ENCODE measurements at places on chromosomes 11 and 22.

DNA sequence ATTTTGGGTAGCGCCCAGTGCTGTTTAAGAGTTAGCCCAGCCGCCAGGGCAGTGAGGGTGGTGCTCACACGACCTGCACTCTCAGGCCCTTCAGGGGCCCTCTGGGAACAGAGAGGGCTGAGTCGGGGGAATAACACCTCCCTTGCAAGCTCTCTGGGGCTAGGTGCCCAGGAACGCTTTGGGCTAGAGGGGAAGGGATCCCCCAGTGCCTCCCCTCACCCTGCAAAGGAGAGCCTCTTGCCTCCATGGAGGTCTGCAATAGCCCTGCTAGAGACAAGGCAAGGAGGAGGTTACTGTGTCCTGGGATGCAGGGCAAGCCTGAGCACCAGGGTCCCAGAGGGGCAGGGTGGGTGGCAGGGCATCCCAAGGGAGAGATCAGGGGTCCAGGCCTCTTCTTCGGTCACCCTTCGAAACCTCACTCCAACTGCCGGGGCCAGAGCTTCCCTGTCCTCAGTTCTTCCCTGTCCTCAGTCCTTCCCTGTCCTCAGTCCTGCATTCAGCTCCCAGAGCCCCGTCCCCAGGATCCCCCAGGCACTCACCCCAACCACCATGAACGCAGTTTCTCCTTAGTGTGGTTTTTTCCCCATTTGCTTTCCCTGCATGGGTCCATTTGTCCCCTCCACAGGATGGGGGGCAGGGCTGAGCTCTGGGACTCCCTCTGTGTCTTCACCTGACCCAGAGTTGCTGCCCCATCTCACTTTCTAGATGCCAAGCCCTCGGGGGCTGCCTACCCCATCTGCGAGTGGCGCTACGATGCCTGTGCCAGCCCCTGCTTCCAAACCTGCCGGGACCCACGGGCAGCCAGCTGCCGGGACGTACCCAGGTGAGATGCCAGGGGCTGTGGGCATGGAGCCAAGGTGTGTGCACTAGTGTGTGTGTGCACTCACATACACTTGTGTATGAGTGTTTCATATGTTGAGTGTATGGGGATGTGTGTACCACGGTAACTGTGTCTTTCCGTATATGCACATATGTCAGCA is 60.8 kb downstream of the OTOG start:
- DNase-seq = no peak

- no peak for DNase-seq
Measured at GRCh38 chr11:64396079-64396591, 37.2 kb downstream of the RPS6KA4 start.

- DNase-seq = no peak
Measured at GRCh38 chr22:49373289-49373666, 454.4 kb downstream of the BRD1 start.

GRCh38 chr11:23539556-23539955 is 679.3 kb upstream of the CCDC179 start:
- DNase-seq = no peak

GRCh38 chr11:79414644-79415317 is 26.0 kb downstream of the TENM4 start:
- no peak for DNase-seq

- no peak for DNase-seq
Measured at GRCh38 chr22:19665784-19666672, 48.3 kb upstream of the SEPTIN5 start.

GRCh38 chr11:39571081-39571480 is 1888.4 kb downstream of the LRRC4C start:
- DNase-seq = no peak

- no peak for DNase-seq
Measured at GRCh38 chr11:126407101-126407521, 51.6 kb downstream of the ST3GAL4 start.

DNA sequence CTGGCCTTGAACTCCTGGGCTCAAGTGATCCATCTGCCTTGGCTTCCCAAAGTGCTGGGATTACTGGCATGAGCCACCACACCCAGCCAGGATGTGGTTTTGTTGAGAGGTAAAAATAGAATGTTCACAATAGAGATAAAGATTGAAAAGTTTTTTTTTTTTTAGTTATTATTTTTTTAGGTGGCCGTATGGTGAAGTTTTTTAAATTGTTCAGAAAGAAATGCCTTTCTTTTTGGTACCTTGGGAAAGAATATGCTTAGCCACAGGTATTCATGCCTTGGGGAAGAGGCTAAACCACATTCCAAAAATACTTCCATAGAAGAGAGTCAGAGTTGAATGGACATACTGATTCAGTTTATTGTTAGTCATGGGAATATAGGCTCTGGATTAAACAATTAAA is 143.4 kb downstream of the C11orf91 start:
- DNase-seq = no peak

GRCh38 chr11:100789500-100789899 is 102.4 kb downstream of the ARHGAP42 start:
- no peak for DNase-seq

DNA sequence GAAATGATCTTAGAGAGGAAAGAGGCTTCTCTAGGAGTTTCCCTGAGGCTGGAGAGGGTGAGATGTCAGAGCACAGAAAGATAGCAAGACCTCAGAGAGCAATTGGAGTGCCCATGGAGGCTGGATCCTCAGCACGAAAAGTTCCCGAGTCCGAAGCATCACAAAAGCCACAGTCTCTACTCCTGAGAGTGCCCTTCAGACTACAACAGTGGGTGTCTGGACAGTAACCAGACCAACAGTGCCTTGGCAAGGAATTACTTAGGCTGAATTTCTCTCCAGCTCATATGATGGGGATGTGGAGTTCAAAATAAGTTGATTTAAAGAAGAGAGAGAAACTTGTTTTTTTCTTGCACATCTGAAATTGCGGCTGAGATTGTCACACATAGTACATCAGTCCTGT is 31.9 kb upstream of the PSMA1 start:
- no peak for DNase-seq

DNA sequence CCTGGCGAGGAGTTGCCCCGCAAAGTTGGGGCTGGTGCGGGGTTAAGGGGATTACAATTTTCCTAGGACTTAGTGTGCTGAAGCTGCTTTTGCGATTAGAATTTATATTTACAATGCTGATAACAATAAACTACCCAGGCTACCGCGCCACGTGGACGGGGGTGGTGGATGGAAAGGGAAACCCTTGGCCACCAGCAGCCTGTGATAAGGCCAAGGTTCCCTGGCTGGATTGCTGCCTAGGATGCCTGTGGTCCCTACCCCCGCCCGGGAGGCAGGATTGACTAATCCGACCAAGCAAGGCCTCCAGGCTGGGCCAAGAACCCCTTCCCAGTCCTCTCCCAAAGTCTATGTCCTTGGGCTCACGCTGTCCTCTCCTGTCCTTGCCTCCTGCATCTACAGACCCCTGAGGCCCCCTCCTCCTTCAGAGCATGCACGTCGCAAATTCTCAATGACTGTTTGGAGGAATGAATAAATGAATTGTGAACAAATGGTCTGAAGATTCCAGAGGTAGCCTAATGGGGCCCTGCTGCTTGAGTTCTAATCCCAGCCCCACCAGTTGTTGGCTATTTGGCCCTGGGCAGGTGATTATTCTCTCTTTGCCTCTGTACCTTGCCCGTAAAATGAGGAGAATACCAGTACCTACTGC is 7.6 kb upstream of the CHKA start:
- no peak for DNase-seq

GRCh38 chr11:64127267-64128072 is 38.4 kb downstream of the MACROD1 start:
- no peak for DNase-seq

- no peak for DNase-seq
Measured at GRCh38 chr11:122317305-122317704, 201.3 kb upstream of the BLID start.

DNA sequence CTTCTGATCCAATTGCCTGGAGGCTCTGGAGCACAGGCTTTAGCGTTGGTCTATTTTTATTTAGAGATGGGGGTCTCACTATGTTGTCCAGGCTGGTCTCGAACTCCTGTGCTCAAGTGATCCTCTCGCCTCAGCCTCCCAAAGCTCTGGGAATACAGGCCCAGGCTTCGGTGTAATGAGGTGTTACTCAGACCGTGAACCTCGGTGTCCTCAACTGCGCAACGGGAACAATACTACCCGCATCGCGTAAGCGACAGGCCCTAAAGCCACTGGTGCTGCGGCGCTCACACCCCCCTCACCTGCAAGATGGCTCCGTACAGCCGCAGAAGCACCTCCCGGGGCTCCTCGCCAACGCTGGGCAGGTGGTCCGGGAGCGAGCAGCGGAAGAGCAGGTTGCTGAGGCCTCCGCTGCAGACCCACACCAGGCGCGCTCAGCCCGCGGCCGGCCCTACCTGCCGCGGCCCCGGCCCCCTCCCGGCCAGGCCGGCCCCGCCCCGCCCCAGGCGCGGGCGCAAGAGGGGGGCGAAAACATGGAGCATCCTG is 628 bp downstream of the CHKB start:
- no peak for DNase-seq

DNA sequence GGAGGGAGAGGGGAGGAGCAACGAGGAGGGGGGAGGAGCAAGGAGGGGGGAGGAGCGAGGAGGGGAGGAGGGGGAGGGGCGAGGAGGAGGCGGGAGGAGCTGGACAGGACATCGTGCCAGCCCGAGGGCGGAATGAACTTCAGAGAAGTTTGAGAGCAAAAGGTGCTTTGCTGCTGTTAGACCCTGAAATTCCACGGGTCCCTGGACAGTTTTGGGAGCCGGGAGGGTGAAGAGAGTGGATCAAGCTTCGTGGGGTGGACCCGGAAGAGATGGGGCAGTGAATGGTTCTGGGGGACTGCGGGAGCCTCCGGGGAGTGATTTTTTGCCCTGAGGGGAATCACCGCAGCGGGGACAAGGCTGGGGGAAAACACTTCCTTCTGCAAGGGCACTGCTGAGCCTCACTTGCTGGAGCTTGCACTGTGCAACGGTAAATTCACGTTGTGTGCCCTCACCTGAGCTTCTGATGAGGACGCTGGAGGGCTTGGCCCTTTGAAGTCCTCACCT is 10.7 kb upstream of the NLRP6 start:
- no peak for DNase-seq

DNA sequence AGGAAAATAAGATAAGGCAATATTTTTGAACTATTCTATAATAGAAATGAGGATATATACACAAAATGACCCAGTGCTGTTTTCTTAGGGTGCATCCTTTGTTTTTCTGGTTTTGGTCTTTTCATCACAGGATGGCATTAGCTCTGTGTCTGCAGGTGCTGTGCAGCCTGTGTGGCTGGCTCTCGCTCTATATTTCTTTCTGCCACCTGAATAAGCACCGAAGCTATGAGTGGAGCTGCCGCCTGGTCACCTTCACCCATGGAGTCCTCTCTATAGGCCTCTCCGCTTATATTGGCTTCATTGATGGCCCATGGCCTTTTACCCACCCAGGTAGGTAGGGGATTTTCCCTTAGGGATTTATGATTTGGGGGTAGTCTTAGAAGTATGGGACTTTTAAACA is 2.2 kb downstream of the TLCD5 start:
- no peak for DNase-seq

GRCh38 chr11:112778091-112778876 is 182.9 kb upstream of the NCAM1 start:
- DNase-seq = no peak

GRCh38 chr11:71929491-71929890 is 645 bp downstream of the RNF121 start:
- no peak for DNase-seq

DNA sequence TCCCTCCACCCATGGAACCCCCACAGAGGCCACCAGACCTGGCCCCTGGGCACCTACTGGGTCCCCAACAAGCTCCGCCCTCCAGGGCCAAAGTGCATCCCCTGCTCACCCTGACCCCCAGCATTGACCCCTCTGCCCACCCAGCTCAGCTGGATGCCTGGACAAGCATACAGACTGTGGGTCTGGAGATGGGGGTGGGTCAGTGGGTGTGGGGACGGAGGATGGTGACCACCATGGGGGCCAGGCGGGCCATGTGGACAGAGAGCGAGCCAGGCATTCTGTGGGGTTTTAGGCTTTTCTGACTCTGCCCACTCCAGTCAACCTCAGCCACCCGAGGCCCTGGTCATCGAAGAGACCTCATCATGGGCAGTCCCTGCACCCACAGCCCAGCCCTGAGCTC is 183.7 kb downstream of the BRD1 start:
- no peak for DNase-seq

DNA sequence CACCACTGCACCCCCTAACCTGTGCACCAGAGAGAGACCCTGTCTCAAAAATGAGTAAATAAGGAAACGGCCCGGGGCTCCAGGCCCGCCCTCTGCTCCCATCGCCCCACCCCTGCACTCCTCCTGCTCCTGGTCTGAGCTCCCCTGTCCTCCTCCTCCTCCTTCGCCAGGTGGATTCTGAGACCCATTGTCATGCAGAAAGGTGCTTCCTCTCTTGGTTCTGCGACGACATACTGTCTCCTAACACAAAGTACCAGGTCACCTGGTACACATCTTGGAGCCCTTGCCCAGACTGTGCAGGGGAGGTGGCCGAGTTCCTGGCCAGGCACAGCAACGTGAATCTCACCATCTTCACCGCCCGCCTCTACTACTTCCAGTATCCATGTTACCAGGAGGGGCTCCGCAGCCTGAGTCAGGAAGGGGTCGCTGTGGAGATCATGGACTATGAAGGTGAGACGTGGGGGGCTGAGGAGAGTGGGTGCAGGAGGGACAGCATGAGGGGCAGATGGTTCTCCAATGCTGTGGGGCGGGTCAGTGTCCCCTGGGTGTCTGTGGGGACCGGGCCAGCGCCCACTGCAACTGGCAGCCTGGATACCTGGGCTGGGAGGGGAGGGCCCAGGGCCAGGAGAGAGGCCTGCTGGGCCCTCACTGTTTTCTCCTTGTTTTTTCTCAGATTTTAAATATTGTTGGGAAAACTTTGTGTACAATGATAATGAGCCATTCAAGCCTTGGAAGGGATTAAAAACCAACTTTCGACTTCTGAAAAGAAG is 3.1 kb upstream of the APOBEC3D start:
- no peak for DNase-seq

- peak; percentile 11 for DNase-seq
Measured at GRCh38 chr11:36131721-36132397, 157.4 kb downstream of the COMMD9 start.

GRCh38 chr11:24246715-24247114 is 250.1 kb upstream of the LUZP2 start:
- DNase-seq = no peak

DNA sequence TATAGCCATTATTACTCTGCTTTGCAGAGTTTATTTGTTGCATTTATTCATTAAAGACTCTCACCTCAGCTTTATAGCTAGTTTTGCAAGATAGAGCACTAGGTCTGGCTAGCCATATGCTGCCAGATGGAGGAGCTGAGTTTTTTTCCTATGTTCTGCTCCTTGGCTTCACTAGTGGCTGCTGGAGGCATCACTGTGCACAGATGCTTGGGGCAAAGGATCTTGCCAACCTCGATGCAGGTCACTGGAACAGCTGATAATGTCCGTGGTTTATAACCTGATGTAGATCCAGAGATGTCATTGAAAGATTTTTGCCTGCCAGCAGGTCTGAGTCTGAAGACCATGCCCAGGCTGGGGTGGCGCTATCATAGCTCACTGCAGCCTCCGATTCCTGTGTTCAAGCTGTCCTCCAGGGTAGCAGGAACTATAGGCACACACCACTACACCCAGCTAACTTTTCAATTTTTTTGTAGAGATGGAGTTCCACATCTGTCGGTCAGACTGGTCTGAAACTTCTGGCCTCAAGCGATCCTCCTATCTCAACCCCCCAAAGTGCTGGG is 63.2 kb downstream of the PACS1 start:
- no peak for DNase-seq
